ENCODE measurements at places on chromosomes 6 and 20.
A peak's percentile ranks its signal among the peaks of the same experiment; 100 is the strongest.

DNA sequence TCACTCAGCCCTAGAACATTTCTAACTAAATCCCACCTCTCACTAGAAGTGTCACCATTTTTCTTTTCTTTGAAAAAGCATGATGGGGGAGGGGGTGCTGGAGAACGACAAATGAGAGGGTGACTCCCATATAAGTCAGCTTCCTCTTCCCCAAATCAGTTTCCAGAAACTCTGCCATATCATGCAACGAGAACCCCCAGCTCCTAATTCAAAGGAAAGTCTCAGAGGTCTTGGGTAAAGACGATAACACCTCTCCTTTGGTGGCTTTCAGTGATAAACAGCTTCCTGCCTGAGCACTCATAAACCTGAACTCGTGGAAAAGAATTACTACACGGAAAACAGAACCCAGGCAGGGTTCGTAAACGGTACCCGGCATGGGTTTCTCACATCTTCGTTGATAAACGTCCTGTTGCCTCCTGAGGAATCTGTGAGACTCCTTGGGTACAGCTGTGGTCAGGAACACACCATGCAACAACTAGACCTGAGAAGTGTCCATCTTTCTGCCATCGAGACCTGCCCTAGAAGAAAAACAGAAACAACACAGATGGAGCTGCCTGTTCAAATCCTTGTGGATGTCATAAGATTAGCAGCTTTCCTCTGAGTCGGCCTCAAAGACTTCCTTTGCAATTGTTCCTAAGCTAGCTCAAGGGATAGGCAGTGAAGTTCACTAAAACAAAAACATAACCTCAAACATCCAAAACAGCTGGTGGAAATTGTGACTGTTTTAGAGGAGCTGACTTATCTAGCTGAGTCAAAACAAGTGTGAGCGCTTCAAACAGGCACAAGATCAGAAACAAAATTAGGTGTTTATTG lies 185.8 kb upstream of the PRDM1 start:
- no peak for DNase-seq

DNA sequence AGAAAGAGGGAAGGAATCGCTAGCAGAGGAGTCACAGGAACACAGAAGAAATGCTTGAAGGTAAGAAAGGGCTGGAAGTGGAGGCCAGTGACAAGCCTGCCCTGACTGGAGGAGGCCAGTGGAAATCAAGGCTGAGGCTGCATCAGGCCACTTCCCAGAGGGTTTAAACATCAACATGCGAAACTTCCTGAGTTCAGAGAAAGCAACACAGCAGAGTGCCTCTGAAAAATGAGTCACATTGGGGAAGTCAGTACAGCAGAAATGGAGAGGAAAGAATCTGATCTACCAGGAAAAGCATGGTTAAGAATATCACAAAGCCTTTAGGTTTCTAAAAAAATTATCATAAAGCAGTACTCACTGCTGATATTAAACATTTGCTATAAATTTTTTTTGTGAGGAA lies 23.3 kb downstream of the NAPB start:
- DNase-seq = no peak

- DNase-seq = no peak
Observed at GRCh38 chr6:32192608-32193039, at the start of gene GPSM3. TSS of gene GPSM3 (minus strand) at chr6:32192643. CDS start at chr6:32192513, 130 bp downstream.

DNA sequence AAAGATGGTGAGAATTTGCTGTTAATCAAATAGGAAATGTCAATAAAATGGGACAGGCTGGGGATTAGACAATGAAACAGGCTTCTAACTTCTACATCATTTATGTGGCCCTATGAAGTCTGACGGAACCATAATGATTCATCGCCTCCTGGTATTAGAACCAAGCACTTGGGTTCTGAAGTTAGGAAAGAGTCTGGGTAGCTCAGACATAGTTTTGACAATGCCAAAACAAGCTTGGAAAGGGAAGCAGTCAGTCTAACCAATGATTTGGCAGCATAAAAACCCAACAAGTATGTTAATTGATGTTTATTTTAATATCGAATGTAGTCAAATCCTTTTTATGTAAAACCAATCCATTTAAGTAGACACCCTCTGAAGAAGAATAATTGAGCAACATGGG lies 160.8 kb upstream of the RSPO3 start:
- DNase-seq = no peak

GRCh38 chr6:136793363-136793762 lies 1.1 kb upstream of the MAP3K5 start:
- no peak for DNase-seq

- DNase-seq = no peak
Observed at GRCh38 chr6:68141190-68141589, 493.9 kb upstream of the ADGRB3 start.

GRCh38 chr6:79571030-79571367 lies 33.8 kb upstream of the LCA5 start:
- no peak for DNase-seq

- peak; percentile 46 for DNase-seq
Observed at GRCh38 chr6:16762550-16763477, 1.6 kb upstream of the ATXN1 start.

DNA sequence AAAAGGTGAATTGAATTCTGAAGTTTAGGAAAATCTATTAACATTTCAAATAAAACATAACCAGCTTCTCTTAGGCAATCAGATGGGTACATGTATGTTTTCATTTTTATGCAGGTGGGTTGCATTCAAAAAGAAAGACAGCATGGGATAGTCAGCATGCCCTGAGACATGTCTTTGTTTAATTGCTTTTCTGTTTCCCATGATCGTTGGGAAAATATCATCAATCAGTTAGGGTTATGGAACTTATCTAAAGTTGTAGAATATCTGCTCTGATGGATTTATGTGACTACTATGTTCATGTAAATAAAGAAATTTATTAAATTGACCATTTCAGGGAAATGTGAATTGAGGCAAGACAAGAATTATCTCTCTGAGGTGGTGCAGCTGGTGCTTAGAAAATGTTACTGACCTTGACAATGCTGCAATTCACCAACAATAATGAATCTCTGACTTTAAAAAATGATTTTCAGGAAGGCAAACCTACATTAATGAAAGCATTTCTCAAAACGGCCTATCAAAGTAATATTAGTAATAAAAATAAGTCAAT lies 112.7 kb downstream of the RFPL4B start:
- DNase-seq = no peak

GRCh38 chr6:11366183-11366933 lies 133.9 kb upstream of the NEDD9 start:
- DNase-seq = no peak

DNA sequence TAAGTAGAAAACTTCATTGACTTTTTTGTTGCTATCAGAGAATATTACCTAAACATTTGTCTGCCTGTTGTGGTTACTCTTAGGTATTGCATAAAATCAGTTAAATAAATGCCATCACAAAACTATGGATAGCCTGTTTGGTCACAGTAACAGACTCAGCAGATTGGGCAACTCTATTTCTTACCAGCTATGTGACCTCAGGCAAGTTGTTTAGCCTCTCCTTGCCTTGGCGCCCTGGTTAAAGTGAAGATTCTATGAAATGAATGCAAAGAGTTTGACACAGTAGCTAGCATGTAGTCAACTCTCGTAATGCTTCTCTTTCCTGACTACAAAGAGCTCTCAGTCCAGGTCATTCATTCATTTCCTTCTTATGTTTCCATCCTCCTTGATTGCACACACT lies 82.5 kb upstream of the ID4 start:
- DNase-seq = no peak

DNA sequence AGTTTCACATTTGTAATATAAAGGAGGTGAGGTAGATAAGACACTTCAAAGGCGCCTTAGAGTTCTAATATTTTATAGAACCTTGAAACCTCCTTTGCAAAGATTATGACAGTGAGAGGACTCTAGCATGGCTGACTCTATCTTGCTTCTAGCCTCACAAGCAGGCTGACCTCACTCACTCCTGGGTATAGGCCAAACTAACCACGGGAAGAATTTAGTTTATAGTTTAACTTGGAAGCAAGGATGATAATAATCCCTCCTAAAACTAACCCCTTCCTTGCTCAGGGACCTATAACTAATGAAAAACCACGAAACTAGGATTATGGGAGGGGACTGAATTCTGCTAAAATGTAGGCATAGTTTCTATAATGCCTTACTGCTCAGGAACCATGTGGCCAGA lies 84.3 kb downstream of the FILIP1 start:
- DNase-seq = no peak

GRCh38 chr6:121573481-121573880 lies 138.0 kb downstream of the GJA1 start:
- no peak for DNase-seq

- DNase-seq = no peak
Observed at GRCh38 chr6:15317934-15318902, 72.3 kb downstream of the JARID2 start.

DNA sequence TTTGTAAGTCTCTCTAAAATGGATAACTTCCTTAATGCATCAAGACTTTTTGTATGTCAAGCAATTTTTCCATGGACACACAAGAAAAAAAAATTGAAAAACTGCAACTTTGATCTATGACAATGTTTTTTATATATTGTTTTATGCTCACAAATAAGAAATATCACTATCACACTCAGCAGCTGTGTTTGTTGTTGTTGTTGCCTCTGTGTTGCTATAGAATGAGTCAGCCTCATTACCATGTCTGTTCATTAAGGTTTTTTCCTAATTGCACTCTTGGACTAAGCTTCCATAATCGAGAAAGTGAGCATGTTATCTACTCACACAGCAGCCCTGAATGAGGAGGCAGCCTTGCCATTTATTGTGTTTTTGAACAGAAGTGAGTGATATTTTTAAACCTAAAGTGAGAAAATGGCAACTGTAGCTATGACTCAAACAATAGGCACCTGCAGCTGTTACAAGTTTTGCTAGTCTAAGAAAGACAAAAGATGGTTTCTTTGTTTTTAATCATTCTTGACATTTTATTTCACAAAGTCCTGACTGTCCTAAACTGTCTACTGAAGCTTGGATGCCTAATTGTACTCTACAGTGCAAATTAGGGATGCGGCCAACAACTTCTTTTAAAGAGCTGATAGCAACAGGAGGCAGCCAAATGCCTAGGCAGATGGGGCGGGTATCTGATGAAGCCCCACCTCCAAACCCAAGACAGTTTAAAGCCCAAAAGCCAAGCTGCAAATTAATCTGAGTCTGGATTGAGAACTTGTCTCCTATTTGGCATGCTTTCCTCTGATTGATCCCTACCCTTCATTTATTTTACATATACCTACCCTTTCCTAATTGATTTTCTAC lies 77.9 kb upstream of the DOK5 start:
- DNase-seq = no peak

GRCh38 chr6:31573239-31574105 lies 1.4 kb downstream of the LTA start:
- DNase-seq = no peak

GRCh38 chr20:55744896-55745295 lies 260.4 kb downstream of the CBLN4 start:
- DNase-seq = no peak

- DNase-seq = no peak
Observed at GRCh38 chr6:109091314-109092024, 3.2 kb downstream of the SESN1 start.

DNA sequence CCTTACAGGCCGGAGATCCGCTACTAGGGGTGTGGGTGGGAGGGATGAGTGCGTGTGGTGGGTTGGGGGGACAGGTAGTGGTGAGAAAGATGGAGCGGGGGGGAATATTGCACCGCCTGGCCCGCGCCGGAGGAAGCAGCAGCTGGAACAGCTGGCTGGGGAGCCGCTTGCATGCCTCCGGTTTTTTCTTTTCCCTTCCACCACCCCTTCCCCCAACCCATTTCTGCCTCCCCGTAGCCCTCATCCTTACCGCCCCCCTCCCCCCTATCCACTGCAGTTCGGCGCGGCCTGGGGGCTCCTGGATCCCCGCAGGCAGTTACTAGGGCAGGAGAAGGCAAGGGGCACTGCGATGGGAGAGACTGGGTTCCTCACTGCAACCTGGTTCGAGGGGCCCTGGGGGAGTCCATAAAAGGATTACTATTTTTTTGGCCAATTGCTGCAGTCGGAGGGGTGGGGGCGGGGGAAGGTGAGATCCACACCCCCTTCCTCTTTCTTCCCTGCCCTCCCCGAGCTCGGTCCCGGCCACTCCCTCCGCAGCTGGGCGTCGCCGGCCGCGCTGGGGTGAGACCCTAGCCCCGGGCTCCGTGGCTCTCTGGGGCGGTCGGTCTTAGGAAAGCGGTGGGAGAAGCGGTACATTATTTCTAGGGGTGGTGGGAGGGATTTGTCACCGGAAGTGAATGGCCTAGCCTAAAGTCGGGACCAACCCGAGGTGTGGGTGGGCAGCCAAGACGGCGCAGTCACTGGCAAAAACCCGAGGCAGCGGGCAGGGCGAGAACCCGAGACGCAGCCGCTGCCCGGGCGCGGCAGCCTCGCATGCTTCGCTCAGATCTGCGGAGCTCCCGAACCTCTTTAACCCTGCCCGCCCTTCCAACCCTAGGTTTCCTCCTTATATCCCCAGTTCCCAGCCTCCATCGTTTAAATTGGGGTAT lies 824 bp upstream of the TBCC start:
- DNase-seq = peak; percentile 90

GRCh38 chr20:25081065-25081729 lies 744 bp downstream of the VSX1 start:
- DNase-seq = peak; percentile 71

- no peak for DNase-seq
Observed at GRCh38 chr20:47293631-47294030, 62.9 kb downstream of the ZMYND8 start.

- no peak for DNase-seq
Observed at GRCh38 chr6:73888050-73888449, 192.0 kb downstream of the CD109 start.

- no peak for DNase-seq
Observed at GRCh38 chr6:40409716-40410397, 177.3 kb downstream of the LRFN2 start.

- no peak for DNase-seq
Observed at GRCh38 chr6:128569732-128570679, 49.6 kb upstream of the PTPRK start.

DNA sequence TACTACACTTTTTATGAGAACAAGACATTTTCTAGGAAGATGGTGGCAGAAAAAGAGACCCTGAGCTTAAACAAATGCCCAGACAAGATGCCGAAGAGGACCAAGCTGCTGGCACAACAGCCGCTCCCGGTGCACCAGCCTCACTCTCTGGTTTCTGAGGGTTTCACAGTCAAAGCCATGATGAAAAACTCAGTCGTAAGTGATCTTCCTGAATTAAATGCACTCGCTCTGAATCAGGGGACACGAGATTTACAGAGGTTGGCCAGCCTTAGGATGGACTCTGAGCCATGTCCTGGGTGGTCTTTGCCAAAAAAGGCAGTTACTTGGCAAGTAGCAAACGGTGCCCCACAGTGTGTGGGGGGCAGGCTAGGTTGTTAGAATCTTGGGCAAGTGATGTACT lies 423 bp downstream of the PACRG start:
- peak; percentile 28 for DNase-seq

Measured in D341Med (cell line).